ENCODE measurements at places on chromosomes 11 and 22.

GRCh38 chr11:103441021-103441420, 331.8 kb downstream of the DYNC2H1 start:
- no peak for DNase-seq

DNA sequence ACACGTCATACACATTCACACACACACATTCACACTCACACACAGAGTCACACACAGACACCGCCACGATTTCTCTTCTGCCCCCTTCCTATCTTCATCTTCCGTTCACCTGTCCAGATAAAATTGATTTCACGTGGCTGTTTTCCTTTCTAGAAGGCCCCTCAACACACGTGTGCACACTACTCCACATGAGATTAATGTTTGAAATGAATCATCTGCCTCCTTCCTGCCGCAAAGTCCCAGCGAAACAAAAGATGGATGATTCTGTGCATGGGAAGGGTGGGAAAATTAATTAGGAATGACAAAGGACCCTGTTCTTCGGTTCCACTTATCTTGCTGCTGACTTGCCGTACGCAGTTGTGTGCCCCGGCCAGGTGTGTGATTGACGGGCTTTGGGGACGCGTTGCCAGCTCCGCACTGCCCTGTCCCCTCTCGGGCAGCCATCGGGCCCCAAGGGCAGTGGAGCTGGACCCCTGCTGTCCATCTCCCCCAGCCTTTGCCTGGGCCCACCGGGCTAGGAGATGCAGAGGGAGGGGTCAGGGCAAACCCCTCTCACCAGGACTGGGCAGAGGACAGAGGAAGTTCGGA, 73.8 kb downstream of the MPPED1 start:
- no peak for DNase-seq

DNA sequence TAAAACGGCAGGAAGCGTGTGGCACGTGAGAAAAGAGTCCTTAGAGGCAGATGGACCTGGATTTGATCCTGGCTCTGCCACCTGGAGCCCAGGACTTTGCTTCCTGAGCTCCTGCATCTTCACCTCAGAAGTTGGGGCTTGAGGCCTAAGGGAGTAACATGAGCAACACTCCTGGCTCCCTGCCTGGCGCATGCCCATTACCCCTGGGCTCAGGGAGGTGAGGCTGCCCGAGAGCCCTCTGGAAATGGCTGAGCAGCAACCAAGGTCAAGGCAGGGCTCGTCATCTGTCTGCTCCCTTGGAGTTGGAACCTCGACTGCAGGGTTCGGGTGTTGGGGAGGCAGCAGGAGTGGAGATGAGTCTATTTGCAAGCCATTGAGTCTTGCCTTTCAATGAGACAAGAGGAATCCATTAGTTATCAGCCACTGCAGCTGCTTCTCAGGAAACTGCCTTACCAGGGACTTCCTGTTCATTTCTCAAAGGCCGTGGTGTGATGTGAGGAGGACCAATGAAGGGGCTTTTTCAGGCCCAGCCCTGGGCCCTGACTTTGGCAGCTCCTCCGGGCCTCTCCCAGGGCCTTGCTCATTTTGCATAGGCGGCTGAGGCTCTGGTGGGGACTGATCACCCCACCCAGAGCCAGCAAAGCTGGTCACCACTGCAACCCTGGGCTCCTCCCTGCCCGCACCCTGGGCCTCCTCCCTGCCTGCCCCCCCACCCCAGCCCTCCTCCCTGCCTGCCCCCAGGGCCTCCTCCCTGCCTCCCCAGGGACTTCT, 6.4 kb downstream of the FADS2 start:
- DNase-seq = no peak

GRCh38 chr11:99271527-99271926, 250.8 kb downstream of the CNTN5 start:
- no peak for DNase-seq

DNA sequence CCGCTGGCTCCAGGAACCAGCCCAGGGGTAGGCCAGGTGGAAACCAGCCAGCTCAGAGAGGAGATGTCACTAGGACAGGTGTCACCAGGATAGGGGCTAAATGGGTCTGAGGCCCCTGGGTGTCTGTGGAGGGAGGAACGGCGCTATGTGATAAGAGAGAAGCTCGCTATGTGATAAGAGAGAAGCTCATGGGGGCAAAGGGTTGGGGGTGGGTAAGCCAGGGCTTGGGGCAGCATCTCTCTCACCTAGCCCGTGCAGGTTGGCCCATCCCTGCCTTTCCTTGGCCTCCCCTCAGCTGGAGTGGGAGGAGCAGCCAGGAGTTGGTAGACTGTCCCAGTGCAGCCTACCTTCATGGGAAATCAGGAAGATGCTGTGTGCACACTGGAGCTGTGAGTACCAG, 26.5 kb upstream of the SUSD2 start:
- no peak for DNase-seq

GRCh38 chr11:64650923-64651523, 60.0 kb downstream of the SLC22A12 start:
- DNase-seq = no peak

DNA sequence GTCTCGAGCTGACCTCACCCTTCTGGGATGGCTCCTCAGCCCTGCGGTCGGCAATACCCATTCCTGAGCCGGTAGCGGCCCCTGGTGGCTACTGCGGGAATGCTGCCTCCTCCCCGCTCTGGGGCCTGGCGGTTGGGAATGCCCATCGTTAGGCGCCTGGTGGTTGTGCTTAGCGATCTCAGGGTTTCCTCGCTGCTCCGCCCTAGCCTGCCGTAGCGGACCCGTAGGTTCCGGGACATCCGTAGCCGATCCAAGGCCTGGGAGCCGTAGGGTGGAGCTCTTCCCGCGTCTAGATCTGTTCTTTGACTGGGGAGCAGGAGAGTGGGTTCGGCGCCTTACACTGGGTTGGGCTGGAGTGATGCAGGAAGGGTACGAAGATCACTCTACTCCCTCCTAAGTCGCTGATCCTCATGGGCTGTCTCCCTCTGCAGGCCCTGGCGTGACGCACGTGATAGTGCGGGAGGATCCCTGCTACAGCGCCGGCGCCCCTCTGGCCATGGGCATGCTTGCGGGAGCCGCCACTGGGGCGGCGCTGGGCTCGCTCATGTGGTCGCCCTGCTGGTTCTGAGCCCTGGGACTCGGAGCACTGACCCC, 14.8 kb downstream of the PLEKHB1 start:
- peak; percentile 51 for DNase-seq

GRCh38 chr11:1845561-1846452, 7.0 kb downstream of the TNNI2 start:
- DNase-seq = no peak

GRCh38 chr11:82718307-82718706, 15.4 kb downstream of the FAM181B start:
- no peak for DNase-seq

GRCh38 chr22:27724157-27724556, 77.4 kb downstream of the MN1 start:
- no peak for DNase-seq

DNA sequence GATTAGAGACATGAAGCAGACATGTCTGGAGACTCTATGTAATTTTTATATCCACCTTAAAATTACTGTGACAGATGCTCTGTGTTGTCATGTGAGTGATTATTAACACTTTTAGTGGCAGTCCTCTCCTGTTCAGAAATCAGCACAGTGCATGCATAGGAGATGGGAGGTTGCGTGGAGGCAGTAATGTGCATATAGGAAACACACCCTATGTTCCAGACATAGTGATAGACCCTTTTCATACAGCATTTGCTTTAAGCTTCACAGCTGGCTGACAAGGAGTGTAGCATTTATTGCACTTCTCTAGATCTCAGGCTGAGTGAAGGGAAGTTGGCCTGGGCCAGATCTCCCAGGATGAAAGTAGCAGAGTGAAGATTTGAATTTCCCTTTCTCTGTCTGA, 102.3 kb upstream of the SYN3 start:
- DNase-seq = no peak

DNA sequence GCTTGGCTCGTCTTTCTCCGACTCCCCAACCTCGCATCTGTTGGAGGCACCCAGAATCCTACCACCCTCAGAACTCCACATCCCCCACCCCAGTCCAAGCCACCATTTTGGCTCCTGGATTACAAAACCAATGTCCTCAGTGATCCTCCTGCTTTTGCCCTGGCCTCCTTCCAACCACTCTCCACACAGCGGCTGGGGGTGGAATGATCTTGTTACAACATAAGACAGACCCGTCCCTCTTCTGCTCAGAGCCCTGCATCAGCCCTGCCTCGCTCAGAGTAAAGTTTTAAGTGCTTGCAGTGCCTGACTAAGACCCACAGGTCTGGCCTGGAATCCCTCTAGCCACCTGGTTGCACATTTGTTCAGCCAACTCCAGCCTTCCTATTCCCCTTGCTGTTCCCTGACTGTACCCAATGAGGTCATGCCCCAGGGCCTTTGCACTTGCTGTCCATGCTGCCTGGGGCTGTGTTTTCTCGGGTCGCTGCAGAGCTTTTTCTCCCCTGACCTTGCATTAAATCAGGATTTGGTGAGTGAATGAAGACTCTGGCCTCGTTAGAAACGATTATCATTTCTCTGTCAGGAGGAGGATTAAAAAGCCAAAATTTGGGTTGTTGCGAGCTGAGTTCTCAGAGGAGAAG, 67.3 kb downstream of the IGF2 start:
- no peak for DNase-seq

GRCh38 chr11:94178331-94178730, 49.7 kb downstream of the PANX1 start:
- no peak for DNase-seq

DNA sequence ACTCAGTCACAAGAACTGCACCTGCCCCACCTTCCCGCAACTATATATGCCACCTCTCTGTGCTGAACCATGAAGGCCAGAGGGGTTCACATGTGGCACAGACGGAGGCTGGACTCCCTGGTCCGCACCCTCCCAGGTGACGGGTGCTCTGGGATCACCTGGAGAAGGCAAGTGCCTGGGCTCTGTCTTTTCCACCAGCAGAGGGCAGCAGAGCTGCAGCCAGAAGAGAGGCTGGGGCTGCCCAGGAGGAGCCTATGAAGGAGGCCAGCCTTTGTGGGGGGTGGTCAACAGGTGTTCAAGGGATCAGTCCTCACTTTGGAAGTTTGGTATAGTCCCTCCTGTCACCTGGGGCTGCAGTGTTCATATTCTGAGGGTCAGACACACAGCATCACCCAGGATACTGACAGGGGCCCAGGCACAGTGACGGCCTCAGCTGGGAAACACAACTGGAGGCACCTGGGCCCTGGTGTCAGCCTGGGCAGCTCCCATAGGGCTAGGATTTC, 39.2 kb upstream of the IGLL5 start:
- DNase-seq = no peak

- peak; percentile 61 for DNase-seq
Measured at GRCh38 chr11:61968758-61969390, 1.4 kb upstream of the FTH1 start.

DNA sequence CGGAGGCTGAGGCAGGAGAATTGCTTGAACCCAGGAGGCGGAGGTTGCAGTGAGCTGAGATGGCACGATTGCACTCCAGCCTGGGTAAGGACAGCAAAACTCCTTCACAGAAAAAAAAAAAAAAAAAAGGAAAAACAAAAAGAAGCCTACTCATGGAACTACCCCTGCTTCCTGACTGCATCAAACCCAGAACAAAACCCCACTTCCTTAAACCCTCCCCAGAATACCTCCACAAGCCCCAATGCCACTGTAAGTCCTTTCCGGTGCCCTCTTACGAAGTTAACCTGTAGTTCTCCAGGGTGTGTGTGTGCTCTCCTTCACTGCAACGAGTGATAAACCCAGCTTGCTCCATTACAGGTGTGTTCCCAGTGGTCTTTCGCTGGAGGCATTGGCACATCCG, 8.6 kb upstream of the TOLLIP start:
- DNase-seq = no peak

DNA sequence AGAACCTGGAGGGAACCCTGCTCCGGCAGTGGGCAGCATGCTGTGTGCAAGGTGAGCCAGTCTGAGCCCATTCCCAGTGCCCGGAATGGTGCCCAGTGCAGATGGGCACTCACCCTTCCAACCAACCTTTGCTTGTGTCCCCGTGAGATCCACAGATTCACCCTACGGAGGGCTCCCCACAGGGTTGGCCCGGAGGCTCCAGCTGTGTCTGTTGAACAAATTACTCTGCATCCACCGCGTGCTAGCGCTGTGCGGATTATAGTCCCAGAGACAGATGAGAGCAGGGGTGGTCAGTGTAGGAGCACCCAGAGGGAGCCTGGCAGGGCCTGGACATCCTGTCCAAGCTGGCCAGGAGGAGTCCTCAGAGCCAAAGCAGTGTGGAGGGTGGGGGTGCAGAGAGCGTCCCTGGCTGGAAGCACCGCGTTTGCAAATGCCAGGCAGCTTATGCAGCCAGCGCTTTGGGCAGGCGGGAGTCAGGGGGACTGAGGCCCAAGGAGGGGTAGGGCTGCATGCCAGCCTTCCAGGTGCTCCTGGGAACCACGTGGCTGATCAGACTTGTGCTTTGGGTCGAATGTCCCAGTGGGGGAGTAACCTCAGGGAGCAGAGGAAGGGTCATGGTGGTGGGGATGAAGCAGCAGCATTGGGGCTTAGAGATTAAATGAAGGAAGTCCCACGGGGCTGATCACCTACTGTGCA, 80.5 kb downstream of the KCNQ1 start:
- peak; percentile 58 for DNase-seq

DNA sequence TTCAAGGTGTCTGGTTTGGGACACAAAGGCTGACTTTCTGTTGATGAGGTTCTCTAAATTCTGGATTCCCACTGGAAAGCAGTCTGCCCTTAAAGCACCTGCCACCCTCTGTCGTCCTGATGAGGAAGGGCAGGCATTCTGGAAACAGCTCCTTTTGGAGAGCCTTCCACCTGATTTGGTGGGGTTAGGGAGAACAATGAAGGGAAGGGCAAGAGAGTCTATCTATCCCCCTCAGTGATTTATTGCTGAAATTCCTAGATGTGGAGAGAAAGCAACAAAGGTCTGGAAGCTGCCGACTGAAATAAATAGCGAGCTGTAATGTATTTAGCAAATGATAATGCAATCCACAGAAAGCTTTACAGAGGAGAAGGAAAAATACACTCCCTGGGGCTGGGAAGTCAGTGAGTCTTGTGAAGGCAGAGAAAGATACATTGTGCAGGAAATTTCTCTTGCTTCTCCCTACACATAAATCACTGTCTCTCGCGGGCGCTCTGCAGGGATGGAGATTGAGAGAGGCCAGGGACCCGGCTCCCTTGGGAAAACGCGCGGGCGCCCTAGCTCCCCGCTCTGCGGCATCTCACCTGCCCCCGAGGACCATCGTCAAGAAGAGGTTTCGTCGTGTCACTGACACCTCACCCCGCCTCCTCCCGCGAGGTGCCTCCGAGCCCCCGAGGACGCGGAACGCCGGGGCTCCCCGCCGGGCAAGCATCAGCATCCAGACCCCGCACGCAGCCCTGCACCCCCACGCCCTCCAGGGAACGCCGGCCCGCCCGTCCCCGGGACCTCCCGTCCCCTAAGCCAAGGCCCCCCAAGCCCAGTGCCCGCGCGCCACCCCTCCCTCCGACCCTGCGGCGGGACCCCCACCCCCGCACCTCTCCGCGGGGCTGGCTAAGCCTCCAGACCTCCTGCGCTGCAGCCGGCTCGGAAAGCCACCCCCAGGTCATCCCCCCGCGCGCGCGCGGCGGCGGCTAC, 673 bp downstream of the CDON start:
- peak; percentile 67 for DNase-seq

Measured in ascending aorta (tissue), 2 donors.